ENCODE measurements at places on chromosomes 13 and 19. TPM values are rescaled to one million over a fixed set of nuclear protein-coding genes. Genes with fewer than 3 reads are reported as not detected.

The GRIN2D gene
- total RNA-seq, result 4.0 TPM

The CYP2F1 gene
- not detected for total RNA-seq

The ZNF177 gene
- 0.51 TPM for total RNA-seq

The PRODH2 gene
- not detected for total RNA-seq

The PRRG2 gene
- 0.50 TPM for total RNA-seq

The DLEU7 gene
- total RNA-seq, result not detected

The ZNF419 gene
- 6.3 TPM for total RNA-seq

The CNMD gene
- total RNA-seq, result not detected

The CEBPA gene
- 0.21 TPM for total RNA-seq

The PLA2G4C gene
- 5.4 TPM for total RNA-seq

The PRR22 gene
- total RNA-seq, result 1.6 TPM

The ZNF43 gene
- 3.4 TPM for total RNA-seq

DNA sequence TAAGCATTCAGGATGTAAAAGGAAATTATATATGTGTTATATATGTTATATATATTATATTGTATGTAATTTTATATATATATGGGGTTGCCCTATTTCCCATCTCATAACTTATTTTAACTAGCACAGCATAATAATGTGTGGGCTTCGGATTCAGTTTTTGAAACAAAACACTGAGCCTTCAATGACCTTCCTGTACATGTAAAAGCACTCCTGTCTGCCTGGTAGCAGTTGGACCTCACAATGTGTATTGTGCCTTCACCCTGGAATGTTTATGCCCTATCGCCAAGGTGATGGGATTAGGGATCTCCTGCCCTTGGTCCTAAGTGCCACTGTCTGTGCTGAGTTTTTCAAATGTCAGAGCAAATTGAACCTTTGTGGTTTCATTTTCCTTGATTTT is 968.8 kb downstream of the TUBA3C start:
- peak; percentile 11 for DNase-seq

- DNase-seq, result no peak
These were observed 54.3 kb downstream of the GARRE1 start for GRCh38 chr19:34308381-34309367.

- no peak for DNase-seq
These were observed 97.1 kb downstream of the MBNL2 start for GRCh38 chr13:97319113-97319720.

- DNase-seq, result no peak
These were observed 618 bp downstream of the HAUS8 start for GRCh38 chr19:17074634-17075034.

GRCh38 chr13:91592056-91593014 is 193.9 kb downstream of the GPC5 start:
- no peak for DNase-seq

GRCh38 chr13:112177450-112178288 is 110.7 kb downstream of the SOX1 start:
- no peak for DNase-seq

GRCh38 chr13:110874508-110874960 is 40.3 kb downstream of the ANKRD10 start:
- DNase-seq, result peak; percentile 40

DNA sequence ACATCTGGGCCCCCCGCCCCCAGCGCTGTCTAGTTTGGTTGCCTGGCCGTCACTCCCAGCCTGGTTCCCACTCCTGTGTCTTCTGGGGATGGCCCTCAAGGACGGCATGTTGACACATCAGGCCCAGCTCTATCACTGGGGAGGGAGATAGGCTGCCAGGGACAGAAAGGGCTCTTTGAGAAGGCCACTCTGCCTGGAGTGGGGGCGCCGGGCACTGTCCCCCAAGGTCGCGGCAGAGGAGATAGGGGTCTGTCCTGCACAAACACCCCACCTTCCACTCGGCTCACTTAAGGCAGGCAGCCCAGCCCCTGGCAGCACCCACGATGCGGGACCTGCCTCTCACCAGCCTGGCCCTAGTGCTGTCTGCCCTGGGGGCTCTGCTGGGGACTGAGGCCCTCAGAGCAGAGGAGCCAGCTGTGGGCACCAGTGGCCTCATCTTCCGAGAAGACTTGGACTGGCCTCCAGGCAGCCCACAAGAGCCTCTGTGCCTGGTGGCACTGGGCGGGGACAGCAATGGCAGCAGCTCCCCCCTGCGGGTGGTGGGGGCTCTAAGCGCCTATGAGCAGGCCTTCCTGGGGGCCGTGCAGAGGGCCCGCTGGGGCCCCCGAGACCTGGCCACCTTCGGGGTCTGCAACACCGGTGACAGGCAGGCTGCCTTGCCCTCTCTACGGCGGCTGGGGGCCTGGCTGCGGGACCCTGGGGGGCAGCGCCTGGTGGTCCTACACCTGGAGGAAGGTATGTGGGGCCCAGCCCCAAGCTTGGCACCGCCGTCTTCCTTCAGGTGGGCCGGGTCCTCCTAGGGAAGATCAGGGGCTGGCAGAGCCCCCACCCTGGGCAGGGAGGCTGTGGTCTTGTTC is at the start of gene AMH:
AMH (plus strand) TSS at position 314 of the 857 bp plus-strand sequence; CDS start at position 324, 10 bp downstream.
- no peak for DNase-seq

DNA sequence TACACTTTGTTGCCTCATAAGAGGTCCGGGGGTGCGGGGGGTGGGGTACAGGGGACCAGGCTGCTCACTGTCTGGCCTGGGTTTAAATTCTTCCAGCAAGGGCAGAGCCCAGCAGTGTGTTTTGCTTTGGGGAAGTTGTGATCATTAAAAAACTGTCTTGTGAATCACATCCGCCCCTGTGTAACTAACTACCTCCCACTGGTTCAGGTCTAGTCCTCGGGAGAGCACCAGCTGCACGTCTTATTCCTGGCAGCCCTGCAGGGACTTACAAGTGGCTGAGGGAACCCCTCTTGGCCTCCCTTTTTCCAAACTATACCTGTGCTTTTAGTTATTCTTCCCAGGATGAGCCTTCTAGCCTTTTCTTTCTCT is 127.5 kb downstream of the SIPA1L3 start:
- no peak for DNase-seq

DNA sequence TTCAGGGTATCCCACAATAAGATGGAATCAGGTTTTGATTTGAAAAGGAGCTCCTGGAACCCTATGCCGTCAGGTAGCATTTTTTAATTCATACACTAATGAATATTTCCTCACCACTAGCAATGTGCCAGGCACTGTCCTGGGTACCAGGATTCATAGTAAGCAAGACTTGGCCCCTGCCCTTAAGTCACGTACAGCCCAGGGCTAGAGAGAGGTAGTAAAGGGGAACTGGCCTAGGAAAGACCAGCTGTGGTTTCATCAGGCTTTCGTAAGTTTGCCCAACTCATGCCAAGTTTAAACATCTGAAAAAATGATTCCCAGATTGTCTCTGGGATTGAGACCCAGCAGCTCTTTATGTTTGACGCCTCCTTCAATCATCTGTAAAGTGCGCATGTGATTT is 45.9 kb upstream of the AMER2 start:
- no peak for DNase-seq

- DNase-seq, result no peak
These were observed 25.8 kb upstream of the CEACAM1 start for GRCh38 chr19:42554046-42554575.

DNA sequence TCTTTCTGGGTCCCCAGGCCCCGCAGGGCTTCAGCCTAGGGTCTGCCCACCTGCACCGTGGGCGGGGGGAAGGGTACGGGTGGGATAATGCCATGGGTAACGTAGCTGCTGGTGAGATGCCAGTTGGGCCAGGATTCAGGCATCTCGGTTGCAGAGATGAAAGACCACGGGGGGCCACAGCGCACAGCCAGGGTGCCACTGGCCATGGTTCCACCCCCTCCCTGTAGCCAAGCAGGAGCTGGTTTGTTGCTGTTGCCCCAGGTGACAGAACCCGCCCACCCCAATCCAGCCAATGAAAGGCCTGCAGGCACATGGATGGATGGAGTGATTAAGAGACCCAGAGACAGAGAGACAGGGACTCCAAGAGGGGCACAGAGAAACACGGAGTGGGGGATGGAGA is 1.0 kb upstream of the CGB7 start:
- DNase-seq, result no peak

- DNase-seq, result no peak
These were observed 67.1 kb downstream of the MLLT1 start for GRCh38 chr19:6212403-6213265.

DNA sequence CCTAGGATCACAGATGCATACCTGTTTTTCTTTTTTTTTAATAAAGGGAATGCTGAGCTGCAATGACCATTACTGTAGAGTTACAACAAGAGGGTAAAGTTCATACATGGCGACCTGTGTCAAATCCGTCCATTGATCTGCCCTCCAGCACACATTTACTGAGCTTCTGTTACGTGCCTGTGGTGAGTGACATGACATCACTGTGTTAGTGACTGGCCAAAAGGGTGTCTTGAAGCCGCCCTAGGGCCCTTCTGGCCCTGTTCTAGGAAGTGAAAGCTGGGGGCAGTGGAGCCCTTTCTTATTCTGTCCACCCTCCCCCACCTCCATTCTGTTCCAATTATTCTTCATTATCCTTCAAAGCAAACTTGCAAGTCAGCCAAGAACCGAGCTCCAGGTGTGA is 66.3 kb downstream of the ZIC5 start:
- no peak for DNase-seq

DNA sequence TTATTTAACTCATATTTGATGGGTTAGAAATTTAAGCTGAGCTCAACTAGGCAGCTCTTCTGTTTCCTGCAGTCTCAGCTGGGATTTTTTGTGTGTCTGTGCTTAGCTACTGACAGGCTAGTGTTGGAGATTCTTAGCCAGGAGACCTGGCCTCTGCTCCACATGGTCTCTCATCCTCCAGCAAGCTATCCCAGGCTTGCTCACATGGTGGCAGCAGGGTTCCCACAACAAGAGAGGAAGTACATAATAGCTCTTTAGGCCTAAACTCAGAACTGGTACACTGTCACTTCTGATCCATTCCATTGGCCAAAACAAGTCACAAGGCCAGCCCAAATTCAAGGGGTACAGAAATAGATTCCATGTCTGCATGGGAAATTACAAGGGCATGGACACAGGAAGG is 406.2 kb downstream of the SUCLA2 start:
- DNase-seq, result peak; percentile 1

DNA sequence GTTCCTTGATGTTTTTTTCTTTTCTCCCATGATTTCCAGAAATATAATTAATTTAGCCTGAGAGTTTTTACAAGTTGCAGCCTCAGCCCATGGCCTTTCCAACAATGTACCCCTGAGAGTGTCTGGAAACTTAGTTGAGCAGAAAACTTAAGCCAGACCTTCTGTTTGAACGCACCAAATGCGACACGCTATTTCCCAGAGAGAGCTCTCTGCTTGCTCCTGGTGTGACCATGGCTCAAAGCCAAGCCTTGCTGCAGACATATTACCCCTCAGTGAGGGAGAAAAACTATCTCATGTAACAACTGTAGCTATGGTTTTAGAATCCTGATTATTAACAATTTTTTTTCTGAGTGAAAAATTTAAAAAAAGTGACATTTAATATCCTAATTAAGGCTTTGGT is 1204.5 kb upstream of the SLC10A2 start:
- DNase-seq, result no peak

DNA sequence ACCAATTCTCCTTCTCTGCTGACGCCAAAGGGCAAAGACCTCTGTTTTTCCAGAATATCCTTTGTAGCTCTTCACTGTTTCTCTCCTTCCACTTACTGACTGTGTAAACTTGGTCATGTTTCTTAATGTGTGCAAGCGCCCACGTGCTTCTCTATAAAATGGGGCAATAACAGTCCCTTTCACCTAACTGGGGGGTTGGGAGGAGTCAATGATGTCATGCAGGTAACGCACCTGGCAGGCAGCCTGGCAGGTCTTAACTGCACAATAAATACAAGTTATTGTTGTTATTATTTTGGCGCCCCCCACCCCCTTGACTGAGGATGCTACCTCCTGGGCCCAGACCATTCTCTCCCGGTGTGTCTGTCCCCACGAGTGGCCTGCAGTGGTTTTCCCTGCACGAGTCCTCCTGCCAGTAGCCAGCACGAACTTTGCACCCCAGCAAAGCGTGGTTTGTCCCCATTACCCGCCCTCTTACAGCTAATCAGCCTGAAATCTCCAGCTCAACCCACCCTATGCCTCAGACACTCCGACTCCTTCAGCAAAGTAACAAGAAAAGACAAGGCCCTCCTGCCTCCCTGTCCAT is 5.3 kb downstream of the SBSN start:
- DNase-seq, result no peak

Data from HFFc6 (cell line).